ENCODE measurements at places on chromosomes 6 and 20.

GRCh38 chr6:129455126-129455769 lies 254.7 kb downstream of the ARHGAP18 start:
- DNase-seq: no peak

- peak; percentile 78 for DNase-seq
Measured at GRCh38 chr6:5905431-5906339, 101.0 kb downstream of the NRN1 start.

DNA sequence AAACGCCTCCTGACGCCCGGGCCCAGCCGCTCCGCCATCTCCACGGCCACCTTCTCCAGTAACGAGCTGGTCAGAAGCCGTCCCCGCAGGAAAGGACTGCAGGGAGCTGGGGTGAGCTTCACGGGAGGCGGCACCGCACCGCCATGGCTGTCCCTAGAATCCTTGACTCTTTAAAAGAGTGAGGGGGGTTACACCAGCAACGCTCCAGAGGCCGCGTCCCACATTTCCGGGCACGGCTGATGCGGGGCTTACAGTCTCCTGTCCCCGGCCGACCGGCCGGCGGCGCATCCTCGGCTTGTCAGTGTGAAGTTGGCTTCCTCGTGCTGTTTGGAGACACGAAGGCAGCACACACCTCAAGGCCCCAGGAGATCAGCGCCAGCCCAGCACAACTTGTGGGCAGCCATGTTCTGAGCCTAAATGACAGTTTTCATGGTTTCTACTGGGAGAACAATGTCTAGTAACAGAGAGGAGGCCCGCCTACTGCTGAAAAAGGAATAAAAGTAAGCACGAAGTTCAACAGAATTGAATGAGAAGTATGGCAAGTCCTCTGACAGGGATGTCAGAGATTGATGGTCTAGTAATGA lies 30.4 kb downstream of the SLC2A4RG start:
- no peak for DNase-seq

DNA sequence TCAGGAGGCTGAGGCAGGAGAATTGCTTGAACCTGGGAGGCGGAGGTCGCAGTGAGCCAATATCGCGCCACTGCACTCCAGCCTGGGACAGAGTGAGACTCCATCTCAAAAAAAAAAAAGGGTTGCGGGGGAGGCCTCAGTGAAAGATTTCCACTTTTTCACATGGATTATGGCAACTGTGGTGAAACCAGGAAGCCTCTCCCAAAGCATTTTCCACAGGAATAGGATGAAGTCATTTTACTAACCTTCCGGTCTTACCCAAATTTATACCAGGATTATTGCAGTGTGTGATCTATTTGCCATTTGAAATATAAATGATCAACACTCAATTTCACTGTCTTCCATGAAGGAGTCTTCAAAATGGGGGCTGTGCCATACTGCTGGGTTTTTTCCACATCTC lies 93.6 kb upstream of the FAM8A1 start:
- DNase-seq: no peak

DNA sequence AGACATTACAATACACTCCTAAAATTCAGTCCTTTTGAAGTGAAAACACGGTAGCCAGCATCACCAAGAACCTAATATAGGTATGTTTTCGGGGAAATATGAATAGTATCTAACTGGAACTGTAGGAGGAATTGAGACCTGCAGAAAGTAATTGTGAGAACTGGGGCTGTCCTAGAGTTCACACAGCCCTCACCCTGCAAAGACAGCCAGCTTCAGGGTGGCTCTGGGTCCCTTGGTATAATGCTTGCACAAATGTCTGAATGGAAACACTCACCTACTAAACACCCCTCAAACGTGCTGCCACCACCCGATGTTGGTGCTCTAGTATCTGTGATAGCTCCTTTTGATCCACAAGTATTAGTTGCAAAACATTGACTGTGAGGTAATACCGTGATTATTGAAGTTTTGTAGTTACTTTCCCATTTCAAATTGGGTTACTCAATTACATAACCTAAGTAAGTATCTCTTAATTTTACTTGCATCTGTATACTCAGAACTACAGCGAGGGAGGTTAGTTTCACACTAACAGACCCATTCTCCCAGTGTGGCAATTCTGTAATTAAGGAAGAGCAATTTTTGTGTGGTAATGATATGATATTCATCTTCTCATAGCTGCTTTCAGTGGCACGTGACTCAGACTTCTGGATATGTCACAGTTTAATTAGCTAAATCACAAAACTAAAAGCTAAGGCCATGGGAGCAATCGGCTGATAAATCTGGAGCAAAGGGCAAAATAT lies 129.5 kb downstream of the INSM1 start:
- no peak for DNase-seq
